ENCODE measurements at places on chromosomes 1 and 21. TPM values are rescaled to one million over a fixed set of nuclear protein-coding genes. Genes with fewer than 3 reads are reported as not detected.

Gene SPRR2F
- total RNA-seq: not detected

Gene MNDA
- total RNA-seq: not detected

Gene CFAP107
- not detected for total RNA-seq

Gene SLC16A4
- total RNA-seq: 0.25 TPM

Gene CHRNB2
- not detected for total RNA-seq

Gene KCNN3
- 1.8 TPM for total RNA-seq

Gene RGS5
- 1.0 TPM for total RNA-seq

Gene GFI1
- not detected for total RNA-seq

Gene RBM11
- not detected for total RNA-seq
